ENCODE measurements at places on chromosomes 4 and X.

DNA sequence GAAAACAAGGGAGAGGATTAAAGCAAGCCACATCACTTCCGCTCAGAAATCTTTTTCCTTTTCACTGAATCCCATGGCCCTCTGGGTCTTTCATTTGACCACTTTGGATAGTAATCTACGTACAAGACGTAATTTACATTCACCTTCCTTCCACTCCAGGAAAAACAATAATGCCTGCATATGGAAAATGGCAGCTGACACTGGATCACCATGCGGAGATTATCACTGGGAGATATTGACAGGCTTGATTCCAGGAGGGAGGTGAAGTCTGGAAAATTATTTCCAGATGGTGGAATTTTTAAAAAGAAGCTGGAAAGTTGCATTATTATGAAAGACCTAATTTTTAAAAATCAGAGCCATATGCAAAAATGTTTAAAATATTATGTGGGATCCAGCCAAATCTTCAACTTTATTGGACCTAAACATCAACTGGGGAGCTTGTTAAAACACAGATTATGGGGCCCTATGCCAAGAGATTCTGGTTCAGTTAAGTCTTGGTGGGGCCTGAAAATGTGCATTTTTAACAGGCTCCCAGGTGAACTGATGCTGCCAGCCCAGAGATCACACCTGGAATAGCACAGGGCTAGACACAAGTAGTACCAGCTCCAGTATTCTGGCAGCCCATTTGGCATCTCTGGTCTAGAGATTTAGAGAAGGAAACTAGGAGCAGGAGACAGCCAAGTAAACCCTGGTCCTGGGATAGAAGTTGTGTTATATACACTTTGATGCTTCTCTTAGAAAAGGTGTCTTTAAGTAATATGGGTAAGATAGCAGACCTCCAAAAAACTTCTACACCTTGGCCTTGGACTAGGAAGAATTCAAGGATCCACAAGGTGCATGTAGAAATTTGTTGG lies 290.3 kb upstream of the LDB2 start:
- no peak for DNase-seq

DNA sequence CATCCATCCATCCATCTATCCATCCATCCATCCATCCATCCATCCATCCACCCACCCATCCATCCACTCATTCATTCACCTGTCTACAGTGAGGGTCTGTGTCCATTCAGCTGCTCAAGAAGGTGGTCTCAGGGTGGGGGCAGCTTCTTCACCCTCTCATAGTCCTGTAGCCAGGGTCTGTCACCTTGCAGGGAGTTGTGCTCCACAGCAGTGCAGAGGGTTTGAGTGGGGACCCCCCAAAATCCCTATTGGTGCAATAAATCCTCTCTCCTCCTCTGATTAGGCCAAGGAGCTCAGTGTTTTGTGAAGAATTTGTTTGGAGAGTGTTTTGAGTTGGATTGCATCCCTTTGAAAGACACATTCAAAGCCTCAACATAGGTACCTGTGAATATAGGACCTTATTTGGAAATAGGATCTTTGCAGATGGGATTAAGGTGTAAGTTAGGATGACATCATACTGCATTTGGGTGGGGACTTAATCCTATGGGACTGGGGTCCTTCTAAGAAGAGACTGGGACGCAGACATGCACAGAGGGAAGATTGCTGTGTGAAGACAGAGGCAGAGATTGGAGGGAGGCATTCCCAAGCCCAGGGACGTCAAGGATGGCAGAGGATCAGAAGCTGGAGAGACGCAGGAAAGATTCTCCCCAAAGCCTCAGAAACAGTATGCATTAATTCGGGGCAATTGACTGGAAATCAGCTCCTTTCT lies 12.0 kb downstream of the P2RY8 start:
- no peak for DNase-seq

DNA sequence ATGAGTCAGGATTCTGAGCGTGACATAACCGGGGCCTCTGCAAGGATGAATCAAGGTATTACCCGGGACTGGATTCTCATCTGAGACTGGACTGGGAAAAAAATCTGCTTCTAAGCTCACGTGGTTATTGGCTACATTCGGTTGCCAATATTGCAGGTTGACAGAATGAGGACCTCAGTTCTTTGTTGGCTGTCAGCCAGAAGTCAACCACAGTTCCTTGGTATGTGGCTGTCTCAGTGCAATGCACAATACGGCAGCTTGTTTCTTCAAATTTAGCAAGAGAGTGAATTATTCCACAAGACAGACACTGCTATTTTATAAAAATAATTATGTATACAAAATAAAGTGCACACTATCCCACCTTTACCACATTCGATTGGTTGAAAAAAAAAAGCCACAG lies 424.2 kb downstream of the KLHL4 start:
- peak; percentile 1 for DNase-seq

DNA sequence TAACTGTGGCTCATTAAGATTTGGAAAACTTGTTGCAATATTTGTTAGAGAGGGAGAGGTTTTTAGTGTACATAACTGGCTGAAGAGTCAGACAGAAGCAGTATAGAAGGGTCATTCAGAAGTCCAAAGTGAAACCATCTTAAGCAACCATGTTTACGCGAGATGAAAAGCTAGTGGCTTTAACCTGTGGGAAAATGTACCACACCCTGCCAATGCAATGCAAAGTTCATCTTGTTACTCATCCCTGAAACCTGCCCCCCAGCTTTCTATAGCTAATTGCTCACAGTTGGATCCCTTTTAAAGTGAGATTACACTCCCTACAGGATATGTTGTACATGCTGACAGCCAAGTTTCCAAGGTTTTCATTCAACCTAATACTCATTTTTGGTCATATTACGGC lies 96.7 kb upstream of the RAPGEF2 start:
- DNase-seq, result peak; percentile 84
